ENCODE measurements at places on chromosomes 4 and X. TPM values are rescaled to one million over a fixed set of nuclear protein-coding genes. Genes with fewer than 3 reads are reported as not detected.

The OTC gene
- not detected for total RNA-seq

The TRMT10A gene
- total RNA-seq = 3.5 TPM

The PAK3 gene
- 0.60 TPM for total RNA-seq

The CPLX1 gene
- 3.1 TPM for total RNA-seq

The STK32B gene
- total RNA-seq = 0.89 TPM

The RAB41 gene
- total RNA-seq = not detected

DNA sequence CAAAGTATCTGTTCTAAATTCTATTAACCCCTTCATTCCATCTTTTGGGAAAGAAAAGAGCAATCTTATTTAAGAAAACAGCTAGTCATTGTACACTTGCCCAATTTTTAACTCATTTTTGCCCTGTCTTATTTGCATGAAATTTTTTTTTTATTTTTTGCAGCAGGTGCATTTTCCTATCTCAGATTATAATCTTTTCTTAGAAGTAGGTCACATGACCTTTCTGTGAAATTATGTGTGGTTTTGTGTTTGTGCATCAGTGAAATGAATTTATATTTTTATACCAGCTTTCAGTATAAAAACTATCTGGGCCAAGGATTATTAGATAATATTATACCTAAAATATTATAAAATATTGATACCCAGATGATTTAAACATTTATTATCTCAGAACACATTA lies 145.6 kb downstream of the INPP4B start:
- DNase-seq = no peak

GRCh38 chrX:148940411-148940996 lies 440.1 kb downstream of the AFF2 start:
- DNase-seq = no peak

- no peak for DNase-seq
These were observed 21.6 kb downstream of the CCNG2 start for GRCh38 chr4:77178560-77178959.

- no peak for DNase-seq
These were observed 85.3 kb upstream of the STX18 start for GRCh38 chr4:4627111-4627510.

DNA sequence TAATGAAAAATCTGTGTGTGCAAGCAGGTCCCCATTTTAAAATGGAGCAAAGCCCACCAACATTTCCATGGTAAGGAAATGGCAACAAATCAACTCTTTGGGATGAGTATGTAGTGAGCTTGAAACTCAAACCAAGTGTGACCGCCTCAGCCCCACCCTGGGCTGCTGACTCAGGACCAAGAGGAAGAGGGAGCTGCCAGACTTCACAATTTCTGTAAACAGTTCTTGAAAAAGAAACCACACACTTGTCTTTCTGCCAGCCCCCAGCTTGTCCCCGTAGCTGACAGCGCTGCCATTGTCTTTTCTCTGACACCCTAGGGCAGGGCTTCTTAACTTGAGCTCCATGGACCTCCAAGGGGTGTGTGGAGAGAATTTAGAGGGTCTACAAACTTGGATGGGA lies 10.3 kb downstream of the RTL5 start:
- DNase-seq = no peak

DNA sequence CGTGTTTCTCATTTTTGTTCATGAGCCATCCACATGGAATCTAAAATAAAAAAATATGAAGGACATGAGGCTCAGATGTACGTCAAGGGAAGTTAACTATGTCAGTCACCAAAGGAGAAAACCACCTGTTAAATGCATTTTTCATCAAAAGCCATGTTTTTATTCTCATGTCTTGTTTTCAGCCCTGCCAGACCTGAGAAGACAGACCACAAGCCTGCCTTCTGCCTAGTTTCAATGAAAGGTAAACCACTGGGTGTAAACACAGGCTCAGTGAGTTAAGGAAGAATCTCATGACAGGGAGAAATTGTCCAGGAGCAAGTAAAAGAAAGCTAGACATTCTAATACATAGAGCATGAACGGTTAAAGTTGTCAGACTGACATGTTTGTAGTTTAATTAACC lies 52.3 kb upstream of the TNIP3 start:
- DNase-seq = no peak

DNA sequence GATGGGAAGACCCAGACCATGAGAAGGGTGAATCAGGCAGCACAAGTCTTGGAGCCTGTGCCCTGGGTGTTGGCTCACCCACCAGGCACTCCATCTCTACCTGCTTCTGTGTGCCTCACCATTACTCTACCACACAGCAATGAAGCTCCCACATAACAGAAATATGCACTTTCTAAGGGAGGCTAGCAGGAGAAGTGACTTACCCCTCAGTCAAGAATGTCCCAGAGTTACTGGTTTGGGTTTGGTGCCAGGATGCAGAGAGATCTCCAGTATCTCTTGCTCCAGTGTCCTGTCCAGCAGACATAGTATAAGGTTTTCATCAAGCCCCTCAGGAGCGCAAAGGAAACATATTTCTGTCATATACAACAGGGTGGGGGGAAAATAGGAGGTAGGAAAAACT lies 11.3 kb upstream of the RAB40A start:
- no peak for DNase-seq
